ENCODE measurements at places on chromosomes 1 and 21.

DNA sequence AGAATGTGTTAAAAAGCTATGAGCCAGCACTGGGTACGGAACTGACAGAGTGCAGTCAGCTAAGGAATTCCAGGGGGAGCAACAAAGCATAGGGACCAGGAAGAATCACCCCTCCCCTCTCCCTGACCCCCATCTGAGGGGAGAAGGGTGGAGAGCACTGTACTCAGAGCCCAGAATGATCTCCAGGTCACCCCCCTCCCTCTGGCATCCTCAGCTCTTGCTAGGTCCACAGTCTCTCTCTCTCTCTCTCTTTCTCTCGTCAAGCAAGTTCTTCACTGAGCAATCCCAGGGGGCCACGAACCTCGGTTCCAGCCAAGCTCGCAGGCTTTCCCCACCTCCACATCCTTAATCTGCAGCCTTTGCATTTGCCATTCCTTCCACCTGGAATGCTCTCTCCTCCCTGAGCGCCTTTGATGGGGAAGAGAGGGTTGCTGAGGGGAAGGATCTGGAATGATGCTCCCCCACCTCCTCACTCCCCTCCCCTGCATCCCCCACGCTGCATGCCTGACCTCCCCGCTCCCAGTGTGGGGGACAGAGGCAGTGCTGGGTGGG, 6.7 kb upstream of the WASF2 start:
- no peak for DNase-seq

GRCh38 chr1:245591346-245592188, 436.8 kb downstream of the KIF26B start:
- DNase-seq, result no peak

DNA sequence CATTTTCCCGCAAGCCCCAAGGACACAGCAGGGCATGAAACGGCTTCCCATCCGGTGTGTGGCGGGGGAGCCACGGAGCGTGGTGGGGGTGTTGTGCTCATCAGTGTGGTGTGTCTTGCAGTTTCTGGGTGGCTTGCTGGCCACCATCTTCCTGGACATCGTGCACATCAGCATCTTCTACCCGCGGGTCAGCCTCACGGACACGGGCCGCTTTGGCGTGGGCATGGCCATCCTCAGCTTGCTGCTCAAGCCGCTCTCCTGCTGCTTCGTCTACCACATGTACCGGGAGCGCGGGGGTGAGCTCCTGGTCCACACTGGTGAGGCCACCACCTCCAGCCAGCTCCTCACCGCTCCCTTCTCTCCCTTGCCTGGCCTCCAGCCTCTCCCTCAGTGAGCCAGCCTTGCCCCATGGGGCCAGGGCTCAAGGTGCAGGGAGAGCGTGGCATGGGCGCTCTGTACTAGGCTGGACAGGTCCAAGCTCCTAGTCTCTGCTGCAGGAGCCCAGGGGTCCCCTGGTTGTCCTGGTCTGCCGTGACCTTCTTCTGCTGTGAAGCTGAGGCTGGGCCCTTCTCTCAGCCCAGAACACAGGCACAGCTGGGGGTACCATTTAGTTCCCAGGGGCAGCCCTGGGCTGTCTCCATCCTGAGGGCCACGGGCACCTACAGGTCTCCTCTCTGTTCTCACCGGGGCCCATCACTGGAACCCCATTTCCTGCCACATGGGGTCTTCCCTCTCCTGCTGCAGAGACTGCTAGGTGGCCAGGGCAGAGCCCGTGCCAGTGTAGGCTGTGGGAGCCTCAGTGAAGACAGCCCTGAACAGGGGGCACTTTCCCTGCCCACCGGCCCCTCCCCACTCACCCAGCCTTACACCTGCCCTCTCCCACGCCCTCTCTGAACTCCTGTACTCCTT, 12.6 kb downstream of the AGTRAP start:
- DNase-seq, result no peak

DNA sequence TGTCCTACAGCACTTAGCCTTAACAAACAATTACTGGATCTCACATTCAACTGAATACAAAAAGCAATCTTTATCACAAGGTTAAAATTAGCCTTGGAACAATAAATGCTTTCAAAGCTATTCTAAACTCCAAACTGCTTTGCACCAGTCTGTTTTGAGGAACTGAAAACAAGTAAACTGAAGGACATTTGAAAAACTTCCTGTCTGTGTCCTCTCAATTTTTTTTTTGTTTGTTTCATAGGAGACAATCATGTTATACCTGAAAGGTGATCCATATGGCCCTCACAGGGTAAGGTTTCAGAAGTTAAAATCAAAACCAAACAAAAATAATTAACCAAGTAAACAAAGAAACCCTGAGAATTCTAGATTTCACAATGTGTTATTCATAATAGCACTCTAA, 459.1 kb downstream of the DPYD start:
- no peak for DNase-seq

DNA sequence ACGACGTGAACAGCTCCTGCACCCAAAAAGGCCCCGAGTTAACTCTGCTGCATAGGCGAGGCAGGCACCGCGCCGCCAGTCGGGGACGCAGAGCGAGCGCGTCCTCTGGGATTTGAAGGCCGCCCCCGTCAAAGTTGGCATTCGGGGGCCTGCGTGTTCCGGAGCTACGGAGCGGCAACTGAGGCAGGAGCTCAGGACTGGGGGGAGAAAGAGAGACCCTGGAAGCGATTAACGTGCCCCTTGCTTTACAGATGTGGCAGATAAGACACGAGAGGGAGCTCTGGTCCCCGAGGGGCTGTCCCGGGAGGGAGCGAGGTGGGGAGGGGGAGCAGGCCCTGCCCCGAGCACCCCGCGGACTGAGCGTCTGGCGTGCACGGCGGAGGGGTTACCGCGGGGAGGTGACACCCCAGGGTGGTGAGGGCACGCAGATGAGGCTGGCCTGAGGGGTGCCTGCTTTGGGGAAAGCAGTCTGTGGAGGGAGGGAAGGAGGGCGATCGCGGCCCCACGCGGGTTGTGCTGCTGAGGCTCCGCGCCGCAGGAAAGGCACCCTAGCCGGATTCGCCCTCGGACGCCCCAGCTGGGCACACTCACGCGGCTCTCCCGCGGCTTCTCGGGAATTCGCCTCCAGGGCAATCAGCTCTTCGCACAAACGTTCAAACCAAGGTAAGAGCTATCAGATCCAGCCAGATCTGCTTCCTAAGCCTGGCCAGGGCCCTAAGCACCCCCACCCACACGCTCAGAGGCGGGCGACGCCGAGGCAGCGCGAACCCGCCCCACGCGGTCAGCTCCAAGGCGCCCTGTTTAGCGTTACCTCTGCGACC, 26.5 kb downstream of the ACTA1 start:
- no peak for DNase-seq

DNA sequence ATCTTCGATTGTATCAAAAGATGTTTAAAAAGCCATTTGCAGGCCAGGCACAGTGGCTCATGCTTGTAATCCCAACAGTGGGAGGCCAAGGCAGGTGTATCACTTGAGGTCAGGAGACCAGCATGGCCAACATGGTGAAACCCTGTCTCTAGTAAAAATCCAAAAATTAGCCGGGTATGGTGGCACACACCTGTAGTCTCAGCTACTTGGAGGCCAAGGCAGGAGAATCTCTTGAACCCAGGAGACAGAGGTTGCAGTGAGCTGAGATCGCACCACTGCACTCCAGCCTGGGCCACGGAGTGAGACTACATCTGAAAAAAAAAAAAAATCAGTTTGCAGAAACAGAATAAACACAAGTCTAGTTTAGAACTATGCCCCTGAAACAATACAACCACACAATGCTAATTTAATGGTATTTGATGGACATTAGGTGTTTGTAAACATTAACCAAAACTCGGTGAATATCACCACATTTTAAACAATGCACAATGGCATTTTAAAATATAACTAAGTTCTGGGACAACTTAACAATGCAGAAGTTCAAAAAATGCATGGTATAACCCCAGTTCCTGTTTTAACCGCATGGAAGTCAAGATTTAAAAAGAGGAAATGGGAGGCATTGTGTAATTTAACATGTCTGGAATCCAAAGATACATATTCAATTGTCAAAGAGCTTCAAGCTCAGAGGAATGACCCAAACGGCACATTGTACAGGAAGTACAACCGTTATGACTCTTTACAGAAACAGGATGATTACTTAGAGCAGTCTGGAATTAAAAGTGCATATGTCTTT, 7.1 kb upstream of the PTTG1IP start:
- DNase-seq, result no peak

GRCh38 chr1:232293361-232293760, 336.6 kb downstream of the SIPA1L2 start:
- no peak for DNase-seq

DNA sequence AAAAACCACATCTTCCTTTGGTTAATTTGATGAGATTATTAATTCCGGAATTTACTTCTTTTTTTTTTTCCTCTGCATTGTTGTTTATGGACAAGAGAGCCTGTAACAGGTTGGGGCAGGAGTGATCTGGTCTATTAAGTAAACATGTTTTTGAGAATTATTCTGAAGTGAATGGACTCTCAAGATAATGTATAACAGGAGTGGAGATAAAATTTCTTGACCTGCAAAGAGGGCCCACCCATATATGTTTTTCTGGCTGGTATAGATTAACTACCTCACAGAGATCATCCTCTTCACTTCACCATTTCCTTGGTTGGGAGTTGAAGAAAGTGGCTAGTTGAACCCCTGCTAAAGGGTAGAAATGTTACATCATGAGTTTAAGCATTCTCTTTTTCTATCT, 10.7 kb downstream of the DDI2 start:
- DNase-seq, result no peak

DNA sequence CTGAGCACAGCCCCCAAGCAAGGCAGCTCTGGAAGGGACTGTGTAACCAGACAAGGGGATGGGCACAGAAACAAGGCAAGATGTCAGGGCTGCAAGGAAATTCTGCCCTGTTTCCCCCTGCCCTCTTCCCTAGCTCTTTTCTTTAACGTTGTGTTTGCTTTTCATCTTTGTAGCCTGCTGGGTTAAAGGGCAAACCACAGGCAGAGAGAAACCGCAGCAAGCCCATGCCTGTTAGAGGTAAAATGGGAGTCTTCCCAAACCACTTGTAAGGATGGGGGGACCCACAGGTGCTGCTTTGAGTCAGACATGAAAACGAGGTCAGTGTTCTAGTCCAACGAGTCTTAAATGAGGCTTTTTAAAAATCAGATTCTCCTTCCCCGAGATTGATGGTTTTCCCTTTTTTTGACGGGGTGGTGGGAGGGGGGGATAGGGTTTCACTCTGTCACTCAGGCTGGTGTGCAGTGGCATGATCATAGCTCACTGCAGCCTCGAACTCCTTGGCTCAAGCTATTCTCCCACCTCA, 13.3 kb downstream of the TGFBR3 start:
- DNase-seq, result no peak

- DNase-seq, result no peak
Observed at GRCh38 chr1:11054666-11055065, 5.2 kb downstream of the SRM start.

DNA sequence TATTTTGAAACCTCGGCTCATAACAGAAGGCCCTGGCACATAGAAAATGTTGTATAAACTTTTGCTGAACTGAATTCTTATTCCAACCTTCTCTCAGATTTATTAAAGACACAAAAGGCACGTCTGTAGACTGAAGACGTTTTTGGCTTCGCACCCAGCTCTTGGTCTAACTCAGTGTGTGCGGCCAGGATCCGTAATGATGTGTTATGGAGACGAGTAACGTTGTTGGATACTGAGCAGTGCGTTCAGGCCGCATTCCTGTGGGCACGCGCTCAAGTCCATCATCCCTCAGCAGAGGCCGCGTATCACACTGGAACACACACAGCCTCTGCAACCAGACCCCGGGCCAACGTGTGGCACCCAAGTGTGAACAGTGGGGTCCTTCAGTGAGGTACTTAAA, 154.8 kb upstream of the RAB4A start:
- DNase-seq, result no peak

DNA sequence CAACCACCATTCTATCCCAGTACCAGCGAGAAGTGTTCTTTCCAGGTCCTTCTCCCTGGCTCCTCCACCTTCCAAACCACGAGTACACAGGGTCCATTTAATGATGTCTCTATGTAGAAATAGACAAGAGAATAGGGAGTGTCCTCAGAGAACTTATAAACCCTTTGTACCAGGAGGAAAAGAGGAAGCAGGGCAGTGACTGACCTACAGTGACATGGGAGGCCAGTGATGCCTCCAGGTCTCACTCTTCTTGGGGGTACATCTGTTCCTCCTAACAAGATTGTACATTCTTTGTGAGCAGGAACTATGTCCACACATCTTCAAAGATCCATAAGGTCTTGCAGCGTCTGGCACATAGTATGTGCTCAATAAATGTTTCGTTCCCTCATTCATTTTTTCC, 18.7 kb upstream of the FMOD start:
- DNase-seq, result no peak

- DNase-seq, result no peak
Observed at GRCh38 chr21:41835711-41836154, 43.4 kb downstream of the PRDM15 start.

- no peak for DNase-seq
Observed at GRCh38 chr1:185626344-185626743, 107.8 kb upstream of the HMCN1 start.
